ENCODE measurements at places on chromosomes 12 and 14.
A peak's percentile ranks its signal among the peaks of the same experiment; 100 is the strongest.

- no peak for DNase-seq
Measured at GRCh38 chr12:57454566-57455373, at the start of gene INHBE. TSS of gene INHBE (plus strand) at chr12:57455307. CDS start at chr12:57455537, 230 bp downstream.

- DNase-seq: no peak
Measured at GRCh38 chr12:24721191-24721590, 227.7 kb downstream of the BCAT1 start.

DNA sequence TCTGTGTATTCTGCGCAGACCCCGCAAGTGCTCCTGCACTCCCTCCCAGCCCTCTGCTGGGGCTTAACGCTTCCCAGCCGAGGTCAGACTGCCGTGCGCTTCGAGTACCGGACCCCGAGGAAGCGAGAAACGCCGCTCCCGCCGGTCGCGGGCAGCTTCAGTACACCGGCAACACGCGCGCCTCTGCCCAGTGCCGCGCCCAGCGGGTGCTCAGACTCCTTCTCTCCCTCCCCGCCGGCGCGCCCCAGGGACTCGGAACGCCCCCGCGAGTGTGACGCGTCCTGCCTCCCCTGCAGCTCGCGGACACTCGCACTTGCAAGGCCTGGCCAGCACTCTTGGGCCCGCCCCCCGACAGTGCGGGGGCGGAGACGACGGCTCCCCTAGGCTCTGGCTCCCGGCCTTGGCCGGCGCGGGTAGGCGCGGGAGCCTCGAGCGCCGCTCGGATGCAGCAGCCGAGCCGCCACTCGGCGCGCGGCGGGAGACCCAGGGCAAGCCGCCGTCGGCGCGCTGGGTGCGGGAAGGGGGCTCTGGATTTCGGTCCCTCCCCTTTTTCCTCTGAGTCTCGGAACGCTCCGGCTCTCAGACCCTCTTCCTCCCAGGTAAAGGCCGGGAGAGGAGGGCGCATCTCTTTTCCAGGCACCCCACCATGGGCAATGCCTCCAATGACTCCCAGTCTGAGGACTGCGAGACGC lies at the start of gene PTGER2:
Gene PTGER2 (plus strand): TSS at position 410 of the 692 bp plus-strand sequence. CDS start 237 bp downstream, at position 647.
- DNase-seq: peak; percentile 95

GRCh38 chr14:53310412-53310811 lies 157.3 kb upstream of the DDHD1 start:
- no peak for DNase-seq

GRCh38 chr12:14766649-14767215 lies 36.5 kb downstream of the WBP11 start:
- DNase-seq: no peak

DNA sequence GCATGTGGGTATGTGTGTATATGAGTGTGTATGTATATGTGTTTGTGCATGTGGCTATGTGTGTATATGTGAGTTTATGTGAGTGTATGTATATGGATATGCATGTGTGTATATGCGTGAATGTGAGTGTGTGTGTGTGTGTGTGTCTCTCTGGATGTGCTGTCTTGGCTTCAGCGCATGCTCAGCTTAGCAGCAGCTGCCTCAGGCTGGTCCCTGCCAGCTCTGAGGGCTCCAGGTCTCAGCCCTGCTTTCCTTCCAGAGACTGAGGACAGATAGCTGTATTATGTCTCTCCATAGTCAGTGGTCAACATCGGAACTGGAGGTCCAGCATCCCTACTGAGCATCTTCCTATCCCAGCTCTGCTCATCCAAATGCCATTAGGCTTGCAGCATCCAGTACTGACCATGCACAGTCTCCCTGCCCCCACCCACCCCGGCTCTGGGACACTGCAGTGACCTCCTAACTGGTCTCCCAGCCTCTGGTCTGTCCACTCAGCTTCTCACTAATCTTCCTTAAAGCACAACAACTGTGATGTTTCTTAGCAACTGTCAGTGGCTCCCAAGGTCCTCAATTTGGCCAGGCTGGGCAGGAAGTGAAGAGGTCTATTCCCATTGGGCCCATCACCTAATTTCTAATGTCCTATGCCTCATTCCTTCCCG lies 22.8 kb downstream of the FAIM2 start:
- no peak for DNase-seq

- no peak for DNase-seq
Measured at GRCh38 chr12:53950789-53951576, 3.7 kb upstream of the HOXC12 start.

DNA sequence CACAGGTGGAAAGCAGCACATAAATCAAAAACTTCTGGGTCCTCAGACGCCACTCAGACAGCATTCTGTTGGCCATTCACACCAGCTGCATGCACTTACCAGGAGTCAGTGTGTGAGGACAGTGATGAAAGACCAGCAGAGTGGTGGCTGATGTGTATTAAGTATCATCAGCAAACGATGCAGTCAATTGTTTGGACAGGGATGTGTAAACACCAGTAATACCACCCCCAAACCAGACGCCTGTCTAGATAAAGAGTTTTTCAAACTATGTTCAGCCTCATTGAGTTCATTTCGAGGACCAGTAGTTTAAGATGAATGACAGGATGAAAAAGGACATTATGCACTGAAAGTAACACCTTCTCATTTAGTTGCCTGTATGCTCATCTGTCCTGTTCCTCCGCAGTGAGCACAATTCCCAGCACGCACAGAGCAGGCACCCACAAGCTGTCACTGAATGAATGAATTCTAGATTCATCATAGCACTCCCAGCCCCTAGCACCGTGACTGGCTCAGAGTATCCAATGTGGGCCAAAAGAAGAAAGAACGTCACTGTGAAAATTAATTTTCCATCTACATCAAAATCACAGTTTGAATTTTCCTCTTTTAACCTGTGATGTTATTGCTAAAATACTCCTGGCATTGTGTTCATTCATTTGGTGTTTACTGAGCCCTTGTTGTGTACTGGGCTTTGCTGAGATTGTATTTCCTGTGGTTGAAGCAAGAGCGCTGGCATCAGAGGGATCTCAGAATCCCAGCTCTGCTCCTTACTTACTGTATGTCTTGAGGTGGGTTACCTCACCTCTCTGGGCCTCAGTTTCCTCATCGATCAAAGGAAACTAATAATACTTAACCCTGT lies 124.8 kb upstream of the NOS1 start:
- no peak for DNase-seq

- DNase-seq: no peak
Measured at GRCh38 chr12:20868277-20868676, 57.8 kb downstream of the SLCO1B3 start.

GRCh38 chr12:46267575-46267824 lies 1.3 kb downstream of the SLC38A1 start:
- no peak for DNase-seq

GRCh38 chr14:74580275-74580672 lies 31.8 kb downstream of the LTBP2 start:
- no peak for DNase-seq

- no peak for DNase-seq
Measured at GRCh38 chr12:43370263-43370662, 181.7 kb downstream of the ADAMTS20 start.

GRCh38 chr14:90453401-90453951 lies 56.6 kb downstream of the CALM1 start:
- peak; percentile 28 for DNase-seq

GRCh38 chr12:66903782-66904396 lies 225.0 kb upstream of the GRIP1 start:
- DNase-seq: no peak

- DNase-seq: no peak
Measured at GRCh38 chr12:20142316-20142715, 226.0 kb upstream of the PDE3A start.

- no peak for DNase-seq
Measured at GRCh38 chr12:46886541-46887041, 60.8 kb upstream of the SLC38A4 start.

GRCh38 chr12:12356467-12356895 lies 397 bp upstream of the BORCS5 start:
- no peak for DNase-seq

- no peak for DNase-seq
Measured at GRCh38 chr12:107129315-107129930, 36.1 kb upstream of the CRY1 start.

GRCh38 chr12:76201758-76202157 lies 117.3 kb upstream of the NAP1L1 start:
- DNase-seq: no peak

Measured in common myeloid progenitor, CD34-positive (primary cell).